Central memory CD4-positive, alpha-beta T cell (primary cell): ENCODE measurements at places on chromosomes 1 and 21.

GRCh38 chr1:219171192-219171935, 2.3 kb upstream of the LYPLAL1 start:
- no peak for DNase-seq

DNA sequence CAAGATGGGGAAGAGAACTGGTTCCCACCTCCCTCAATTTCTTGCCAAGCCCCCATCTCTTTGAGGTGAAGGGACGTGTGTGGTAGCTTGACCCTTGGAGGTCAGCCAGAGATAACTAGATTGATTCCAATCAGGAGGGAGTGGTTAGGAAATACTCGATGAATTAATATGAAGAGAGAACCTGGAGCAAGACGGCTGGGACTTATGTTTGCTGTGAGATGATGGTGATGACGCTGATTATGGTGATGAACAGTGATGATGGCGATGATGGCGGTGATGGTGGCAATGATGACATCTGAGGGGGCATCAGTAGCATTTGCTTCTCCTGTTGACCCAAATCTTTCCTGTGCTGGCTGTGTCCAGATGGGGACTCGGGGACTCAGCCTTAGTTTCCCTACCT, 724 bp downstream of the PADI1 start:
- DNase-seq: no peak

- DNase-seq: no peak
These were observed 465 bp downstream of the HUNK start for GRCh38 chr21:31873275-31873695.

DNA sequence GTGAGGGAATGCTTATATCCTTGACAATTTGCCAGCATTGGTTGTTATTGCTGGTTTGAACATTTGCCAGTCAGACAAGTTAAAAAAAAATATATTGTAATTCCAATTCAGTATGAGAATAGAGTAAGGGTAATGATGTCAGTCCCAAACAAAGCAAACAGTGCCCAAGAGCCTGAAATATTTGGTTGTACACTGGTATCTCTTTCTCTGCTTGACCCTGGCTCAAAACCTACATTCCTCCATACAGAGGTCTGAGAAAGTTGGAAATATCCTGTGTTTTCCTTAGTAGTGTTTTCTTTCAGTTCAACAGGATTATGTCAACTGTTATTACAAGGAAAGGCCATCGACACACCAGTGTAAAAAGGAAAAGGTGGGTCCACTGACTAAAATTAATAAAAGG, 145.6 kb downstream of the MRPL39 start:
- DNase-seq: no peak

- DNase-seq: no peak
These were observed 166.4 kb downstream of the RUNX1 start for GRCh38 chr21:34882719-34883131.

GRCh38 chr1:235952950-235953615, 86.4 kb upstream of the LYST start:
- DNase-seq: no peak

DNA sequence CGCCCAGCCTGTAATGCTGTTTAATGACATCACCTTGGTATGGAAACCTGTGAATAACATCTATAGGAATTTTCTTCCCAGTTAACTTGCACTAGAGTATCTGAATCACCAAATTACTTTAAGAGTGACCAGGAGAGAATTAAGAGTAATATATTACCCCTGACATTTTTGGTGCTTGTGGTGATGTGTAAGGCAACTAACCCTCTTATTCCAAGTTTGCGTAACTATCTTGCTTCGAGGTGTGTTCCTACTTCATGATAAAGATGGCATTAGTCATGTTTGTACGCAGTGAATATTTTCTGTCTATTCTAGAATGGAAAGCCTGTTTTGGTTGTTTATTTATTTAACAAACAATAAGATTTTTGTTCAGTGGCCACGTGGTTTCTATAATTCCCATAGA, 131.3 kb downstream of the ZP4 start:
- DNase-seq: no peak

DNA sequence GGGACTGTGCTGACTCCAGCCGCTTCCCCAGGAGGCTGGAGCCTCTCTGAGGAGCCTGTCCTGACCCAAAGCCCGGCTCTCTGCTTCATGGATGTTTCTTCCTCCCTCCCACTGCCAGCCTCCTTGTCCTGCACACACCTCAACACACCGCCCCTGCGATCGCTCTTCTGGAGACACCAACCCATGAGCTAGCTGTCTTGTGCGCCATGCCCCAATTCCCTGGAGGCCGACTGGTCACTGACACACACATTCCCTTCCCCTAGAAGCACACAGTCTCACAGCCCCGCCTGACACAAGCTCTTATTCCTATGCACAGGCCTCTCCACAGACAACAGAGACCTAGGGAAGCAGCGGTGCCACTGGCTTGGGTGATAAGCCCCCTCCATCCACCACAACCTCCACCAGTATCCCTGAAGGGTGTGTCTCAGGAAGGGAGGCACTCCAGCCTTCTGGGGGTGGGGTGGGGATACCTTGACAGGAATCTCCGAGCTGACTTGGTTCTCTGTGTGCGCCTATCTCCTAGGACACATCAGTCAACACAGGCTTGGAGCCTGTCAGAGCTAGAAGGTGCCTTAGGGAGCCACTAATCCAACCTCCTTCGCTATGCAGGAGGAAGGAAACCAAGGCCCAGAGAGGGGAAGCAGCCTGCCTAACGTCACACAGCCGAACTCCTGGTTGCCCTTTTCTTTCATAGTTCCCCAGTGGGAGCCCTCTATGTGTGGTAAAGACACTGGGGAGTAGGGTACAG, 31.1 kb downstream of the AHDC1 start:
- no peak for DNase-seq

DNA sequence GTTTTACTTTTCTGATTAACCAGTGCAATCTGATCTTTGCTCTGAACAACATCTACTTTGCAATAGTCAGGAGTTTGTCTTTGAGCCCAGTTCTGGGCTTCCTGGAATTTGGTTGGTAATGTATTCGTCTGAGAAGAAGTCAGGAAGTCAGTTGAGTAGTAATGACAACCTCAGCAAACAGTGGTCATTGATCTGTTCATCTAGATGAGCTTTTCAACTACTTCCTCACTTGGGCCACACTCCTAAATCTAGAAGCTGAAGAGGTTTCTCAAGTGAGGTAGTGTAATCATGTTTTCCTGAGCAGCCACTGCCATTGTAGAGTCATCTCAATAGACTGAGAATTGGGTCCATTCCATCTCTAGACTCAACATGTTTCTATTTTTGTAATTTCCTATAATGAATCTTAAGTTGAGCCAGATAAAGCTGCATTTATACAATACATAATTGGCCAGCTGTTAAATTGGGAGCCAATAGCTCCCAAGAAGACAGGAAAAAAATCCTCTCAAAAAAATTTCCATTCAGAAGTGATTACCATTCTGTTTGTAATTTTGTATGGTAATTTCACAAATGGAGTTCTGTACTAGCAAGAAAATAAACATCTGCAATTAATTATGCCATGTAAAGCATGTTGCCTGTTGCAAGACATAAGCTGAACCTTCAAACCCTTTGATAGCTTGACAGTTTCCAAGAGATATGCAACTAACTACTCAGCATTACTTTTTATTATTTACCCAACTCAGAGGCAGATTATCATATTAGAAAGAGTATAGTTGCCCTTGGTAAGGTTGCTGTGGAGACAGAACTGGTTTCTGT, 49.6 kb downstream of the WDR64 start:
- no peak for DNase-seq

- DNase-seq: no peak
These were observed 2.4 kb upstream of the PIK3R3 start for GRCh38 chr1:46134660-46135331.
